ENCODE measurements at places on chromosomes 2 and 18.

GRCh38 chr2:128324897-128325410 lies 6.3 kb upstream of the HS6ST1 start:
- DNase-seq: no peak

DNA sequence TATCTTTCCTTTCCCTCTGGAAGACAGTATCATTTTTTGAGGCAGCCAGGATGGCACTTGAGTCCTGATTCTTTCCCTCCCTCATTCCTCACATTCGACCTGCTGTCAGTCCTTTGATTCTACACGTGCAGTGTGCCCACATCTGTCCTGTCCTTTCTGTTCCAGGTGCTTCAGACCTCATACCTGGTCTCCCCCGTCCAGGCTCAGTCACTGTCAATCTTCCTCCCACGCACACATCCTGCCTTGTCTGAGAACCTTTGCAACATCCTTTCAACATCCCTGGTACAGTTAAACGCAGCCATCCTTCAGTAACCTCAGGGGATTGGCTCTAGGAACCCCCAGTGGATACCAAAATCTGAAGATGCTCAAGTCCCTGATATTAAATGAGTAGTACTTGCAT lies 10.1 kb downstream of the BCL2 start:
- no peak for DNase-seq

DNA sequence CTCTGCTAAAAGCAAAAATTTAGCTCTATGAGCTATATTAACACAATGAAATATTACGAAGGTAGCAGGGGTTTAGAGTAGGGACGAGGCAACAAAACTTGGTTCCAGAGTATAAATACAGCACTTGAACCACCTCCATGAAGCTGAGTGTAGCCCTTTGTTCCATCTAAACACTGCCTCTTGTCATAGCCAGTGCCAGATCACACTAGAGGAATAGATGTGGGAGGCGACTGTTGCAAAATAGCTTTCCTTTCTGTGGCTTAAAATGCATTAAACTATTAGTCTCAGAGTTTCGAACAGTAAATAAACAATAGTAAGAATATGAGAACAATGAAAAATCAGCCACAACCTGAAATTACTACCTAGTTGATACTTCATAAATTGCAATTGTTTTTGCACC lies 29.8 kb downstream of the PIEZO2 start:
- DNase-seq: no peak

GRCh38 chr2:173822889-173823542 lies 142.2 kb downstream of the SP3 start:
- no peak for DNase-seq

DNA sequence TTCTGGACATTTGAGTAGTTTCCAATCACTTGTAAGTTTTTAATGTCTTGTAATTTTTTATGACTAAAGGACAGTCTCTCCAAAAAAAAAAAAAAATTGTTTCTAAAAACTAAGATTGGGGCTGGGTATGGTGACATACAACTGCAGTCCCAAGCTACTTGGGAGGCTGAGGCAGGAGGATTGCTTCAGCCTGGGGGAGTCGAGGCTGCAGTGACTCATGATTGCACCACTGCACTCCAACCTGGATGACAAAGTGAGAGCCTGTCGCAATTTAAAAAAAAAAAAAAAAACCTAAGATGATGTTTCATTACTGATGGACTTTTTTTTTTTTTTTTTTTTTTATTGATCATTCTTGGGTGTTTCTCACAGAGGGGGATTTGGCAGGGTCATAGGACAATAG lies 34.4 kb upstream of the PKDCC start:
- DNase-seq: no peak

GRCh38 chr18:34189656-34190435 lies 34.9 kb downstream of the NOL4 start:
- DNase-seq: no peak

GRCh38 chr2:36482576-36483214 lies 115.3 kb downstream of the FEZ2 start:
- no peak for DNase-seq

- no peak for DNase-seq
Observed at GRCh38 chr2:53636596-53636995, 131.0 kb upstream of the CHAC2 start.

- DNase-seq: no peak
Observed at GRCh38 chr2:10521356-10522169, 73.4 kb upstream of the ODC1 start.

GRCh38 chr2:20314562-20315501 lies 35.8 kb downstream of the PUM2 start:
- DNase-seq: no peak

GRCh38 chr2:118091631-118092030 lies 3.4 kb downstream of the INSIG2 start:
- DNase-seq: no peak

DNA sequence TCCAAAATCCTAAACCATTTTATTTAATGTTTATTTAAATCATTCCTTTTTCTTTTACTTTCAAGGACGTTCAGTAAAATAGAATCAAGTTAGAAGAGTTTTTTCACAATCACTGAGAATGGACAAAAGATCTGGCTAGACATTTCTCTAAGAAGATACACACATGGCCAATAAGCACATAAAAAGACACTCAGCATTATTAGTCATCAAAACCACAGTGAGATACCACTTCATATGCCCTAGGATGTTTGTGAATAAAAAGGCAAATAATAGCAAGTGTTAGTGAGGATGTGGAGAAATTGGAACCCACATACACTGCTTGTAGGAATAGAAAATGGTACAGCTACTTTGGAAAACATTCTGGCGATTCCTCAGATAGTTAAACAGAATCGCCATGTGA lies 76.1 kb downstream of the RHBDD1 start:
- DNase-seq: no peak

- DNase-seq: no peak
Observed at GRCh38 chr2:68417926-68418325, 49.2 kb downstream of the FBXO48 start.

DNA sequence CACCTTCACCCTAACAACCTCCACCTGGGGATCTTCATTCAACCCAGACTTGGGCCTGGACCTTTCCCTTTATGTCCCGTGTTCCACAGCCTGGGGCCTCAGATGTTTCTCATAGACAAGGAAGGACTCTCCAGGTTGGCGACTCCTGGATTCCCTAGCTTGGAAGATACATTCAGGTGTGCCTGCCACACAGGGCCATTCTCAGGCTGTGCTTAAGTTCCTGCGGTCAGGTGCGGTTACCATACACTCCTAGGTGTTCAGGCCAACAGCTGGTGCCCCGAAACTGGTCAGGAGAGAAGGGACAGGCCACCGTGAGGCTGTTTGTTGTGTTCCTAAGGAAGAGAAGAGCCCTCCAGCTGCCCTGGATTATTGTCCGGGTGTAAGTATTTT lies 15.6 kb downstream of the SLC4A3 start:
- DNase-seq: no peak

DNA sequence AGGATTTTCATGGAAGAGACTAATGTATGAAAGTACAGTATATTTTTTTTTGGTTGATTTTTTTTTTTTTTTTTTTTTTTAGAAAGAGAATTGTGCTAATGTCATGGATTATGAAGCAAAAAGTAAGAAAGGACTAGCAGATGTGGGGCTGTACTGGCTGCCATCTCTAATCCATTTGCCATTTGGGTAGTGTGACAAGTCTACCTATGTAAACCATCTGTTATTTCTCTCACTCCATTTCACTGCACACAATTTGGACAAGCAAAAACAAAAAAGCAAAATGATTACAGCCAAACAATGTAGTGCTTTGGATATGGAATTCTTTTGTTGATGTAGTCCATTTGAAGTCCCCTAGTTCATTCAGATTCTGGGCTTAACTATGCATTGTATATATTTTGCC lies 1355.4 kb downstream of the LRP1B start:
- no peak for DNase-seq

GRCh38 chr2:46010925-46011490 lies 286.2 kb upstream of the EPAS1 start:
- no peak for DNase-seq

- no peak for DNase-seq
Observed at GRCh38 chr18:48099481-48100164, 169.2 kb upstream of the SMAD2 start.

DNA sequence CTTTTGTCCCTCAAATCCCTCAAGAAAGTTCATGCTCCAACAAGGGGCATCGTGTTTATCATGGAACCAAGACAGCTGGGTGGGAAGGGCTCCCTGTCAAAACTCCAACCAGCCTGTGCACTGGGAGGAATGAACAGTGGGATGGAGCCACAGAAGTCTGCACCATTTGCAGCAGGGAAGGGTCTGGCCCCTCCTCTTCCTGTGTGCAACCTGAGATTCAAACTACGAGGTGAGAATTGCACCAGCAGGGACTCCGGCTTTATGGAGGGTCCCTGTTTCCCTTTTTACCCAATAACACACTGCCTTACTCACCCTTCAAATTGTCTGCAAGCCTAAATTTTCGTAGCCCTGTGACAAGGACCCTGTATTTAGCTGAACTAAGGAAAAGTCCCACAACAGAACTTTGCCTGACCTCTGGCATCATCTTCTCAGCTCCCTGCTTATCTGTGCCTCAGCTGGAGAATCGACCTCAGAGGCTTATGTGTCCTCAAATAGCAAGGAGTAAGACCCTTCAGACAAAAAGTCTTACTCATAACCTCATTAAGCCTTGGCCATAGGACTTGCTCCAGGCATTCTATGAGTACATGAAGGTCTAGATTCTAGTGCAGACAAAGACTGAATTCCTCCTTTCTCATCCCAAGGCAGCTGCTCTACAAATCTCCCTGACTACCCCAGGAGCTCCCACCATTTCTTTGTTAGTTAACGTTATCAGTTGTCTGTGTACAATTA lies 178.3 kb upstream of the SERPINE2 start:
- no peak for DNase-seq

DNA sequence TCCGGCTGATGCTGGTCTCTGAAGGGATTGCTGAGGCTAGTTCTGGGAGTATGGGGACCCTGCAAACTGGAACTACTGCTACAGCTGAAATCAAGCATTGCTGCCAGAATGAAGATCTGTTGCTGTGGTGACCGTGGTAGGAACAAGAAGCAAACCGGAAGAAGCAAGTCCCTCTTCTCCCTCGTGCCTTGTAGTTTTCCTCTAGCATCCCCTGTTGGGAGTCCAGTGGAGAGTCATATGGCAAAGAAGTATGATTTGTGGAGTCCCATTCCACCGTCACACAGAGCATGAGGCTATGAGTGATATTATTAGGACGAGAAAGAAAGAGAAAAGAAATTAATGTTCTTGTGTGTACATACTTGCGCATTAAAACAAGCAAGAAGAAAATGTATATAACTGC lies 138.8 kb upstream of the SP5 start:
- DNase-seq: no peak

GRCh38 chr2:108260773-108261172 lies 21.0 kb downstream of the SULT1C3 start:
- no peak for DNase-seq

- no peak for DNase-seq
Observed at GRCh38 chr2:240946046-240946445, 39.9 kb downstream of the CROCC2 start.

DNA sequence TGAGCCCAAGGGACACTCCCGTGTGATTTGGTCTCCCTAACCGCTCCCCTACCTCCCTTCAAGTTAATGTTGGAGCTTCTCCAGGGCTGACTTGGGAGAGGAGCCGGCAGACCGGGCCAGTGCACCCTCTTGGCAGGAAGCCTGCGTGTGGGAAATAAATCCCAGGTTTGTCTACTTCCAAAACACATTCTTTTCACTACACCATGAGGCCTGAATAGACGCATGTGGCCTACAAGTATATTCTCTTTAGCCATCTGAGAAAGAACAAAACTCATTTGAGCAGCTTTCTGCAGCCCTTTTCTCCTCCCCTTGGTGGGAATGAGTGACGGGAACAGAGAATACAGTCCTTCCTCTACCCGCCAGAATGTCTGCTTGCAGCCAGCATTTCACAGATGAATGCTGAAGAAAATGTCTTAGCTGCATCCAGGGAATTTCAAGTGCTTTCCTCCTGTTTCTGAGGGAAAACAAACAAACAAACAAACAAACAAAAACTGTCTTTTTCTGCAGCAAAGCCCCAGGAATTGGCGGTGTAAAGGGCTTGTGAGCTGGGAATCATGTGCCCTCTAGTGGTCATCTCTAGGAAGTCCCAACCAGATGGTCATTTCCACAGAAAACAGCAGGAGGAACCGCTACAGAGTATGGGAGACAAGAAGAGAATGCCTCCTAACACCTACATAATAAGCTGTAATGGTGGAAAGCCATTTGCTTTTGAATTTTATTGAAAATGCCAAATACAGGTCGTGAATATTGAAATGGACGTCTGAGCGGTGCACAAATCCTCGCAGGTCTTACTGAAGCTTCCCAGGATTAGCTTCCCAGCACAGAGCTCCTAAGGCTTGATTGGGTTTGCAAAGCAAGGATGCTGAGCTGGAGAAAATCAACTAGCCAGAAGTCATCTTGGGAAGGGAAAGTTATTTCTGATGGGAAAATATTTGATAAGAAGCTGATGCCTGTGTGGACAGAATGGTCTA lies 41.2 kb upstream of the DAPL1 start:
- DNase-seq: peak; percentile 22

GRCh38 chr2:89829828-89830227 lies 1138.4 kb downstream of the RPIA start:
- DNase-seq: no peak

DNA sequence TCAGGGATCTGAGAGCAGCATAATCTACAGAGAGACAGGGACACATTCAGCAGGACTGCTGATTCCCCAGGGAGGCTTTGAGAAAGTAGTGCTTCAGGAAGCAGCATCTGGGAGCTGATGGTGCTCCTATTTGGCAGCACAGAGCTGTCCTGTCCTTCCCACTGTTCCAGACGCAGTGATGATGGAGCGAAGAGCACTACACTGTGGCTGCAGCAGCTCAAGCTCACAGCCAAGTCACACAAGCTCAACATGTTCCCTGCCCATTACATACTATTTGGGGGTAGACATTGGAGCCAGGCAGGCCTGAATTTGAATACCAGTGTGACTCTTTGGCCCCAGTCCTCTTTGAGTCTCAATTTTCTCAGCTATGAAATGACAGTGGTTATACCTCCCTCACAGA lies 15.2 kb upstream of the GALM start:
- DNase-seq: no peak

DNA sequence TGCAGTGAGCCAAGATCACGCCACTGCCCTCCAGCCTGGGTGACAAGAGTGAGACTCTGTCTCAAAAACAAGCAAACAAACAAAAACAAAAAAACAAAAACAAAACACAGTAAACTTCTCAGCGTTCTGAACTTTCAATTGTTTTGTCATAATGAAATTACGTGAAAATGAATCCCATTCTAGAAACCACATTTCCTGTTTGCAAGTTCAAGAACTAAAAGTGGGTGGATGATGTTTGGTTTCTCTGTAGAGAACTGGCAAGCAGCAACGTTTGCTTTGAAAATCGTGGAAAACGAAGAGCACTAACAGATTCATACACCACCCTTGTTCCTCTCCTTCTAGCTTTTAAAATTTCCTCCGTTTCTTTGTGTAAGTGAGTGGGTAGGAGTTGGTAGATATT lies 226.1 kb upstream of the LYPD1 start:
- no peak for DNase-seq

Data from GM12864 (cell line).